ENCODE measurements at places on chromosomes 1 and 21.

GRCh38 chr1:14849038-14849437 lies 250.6 kb downstream of the KAZN start:
- no peak for DNase-seq

- DNase-seq = no peak
Measured at GRCh38 chr1:206114692-206115640, 2.2 kb downstream of the AVPR1B start.

DNA sequence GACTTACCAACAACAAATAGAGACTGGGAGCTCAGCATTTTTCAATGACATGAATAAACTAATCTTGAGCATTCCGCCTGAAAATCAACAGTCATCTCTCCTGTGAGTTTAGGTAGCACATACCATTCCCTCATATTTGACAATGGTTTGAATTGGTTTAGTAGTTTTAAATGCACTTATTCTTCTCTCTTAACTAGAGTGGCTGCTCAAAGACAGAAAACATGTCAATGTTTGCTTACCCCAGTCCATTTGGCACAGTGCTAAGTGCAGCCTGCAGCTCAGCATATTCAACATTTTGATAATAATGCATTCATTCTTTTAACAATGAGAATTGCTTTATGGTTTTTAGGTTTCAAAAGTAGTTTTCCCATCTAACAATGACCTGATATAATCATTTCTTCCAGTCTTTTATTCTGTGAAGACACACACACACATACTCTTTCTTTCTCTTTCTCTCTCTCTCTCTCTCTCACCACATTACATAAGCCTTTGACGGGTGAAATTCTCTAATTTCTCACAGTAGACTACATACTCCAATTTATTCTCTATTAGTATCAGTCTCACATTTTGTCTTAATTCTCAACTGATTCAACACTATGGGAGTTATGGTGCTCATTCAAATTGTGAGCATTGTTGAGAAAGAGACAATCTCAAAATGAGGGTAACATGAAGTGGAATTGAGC lies 432.3 kb downstream of the LRRIQ3 start:
- no peak for DNase-seq

GRCh38 chr1:84170171-84170570 lies 26.1 kb downstream of the PRKACB start:
- no peak for DNase-seq

GRCh38 chr1:106780066-106780465 lies 276.4 kb upstream of the PRMT6 start:
- no peak for DNase-seq

GRCh38 chr1:174818014-174818616 lies 181.6 kb upstream of the CACYBP start:
- no peak for DNase-seq

DNA sequence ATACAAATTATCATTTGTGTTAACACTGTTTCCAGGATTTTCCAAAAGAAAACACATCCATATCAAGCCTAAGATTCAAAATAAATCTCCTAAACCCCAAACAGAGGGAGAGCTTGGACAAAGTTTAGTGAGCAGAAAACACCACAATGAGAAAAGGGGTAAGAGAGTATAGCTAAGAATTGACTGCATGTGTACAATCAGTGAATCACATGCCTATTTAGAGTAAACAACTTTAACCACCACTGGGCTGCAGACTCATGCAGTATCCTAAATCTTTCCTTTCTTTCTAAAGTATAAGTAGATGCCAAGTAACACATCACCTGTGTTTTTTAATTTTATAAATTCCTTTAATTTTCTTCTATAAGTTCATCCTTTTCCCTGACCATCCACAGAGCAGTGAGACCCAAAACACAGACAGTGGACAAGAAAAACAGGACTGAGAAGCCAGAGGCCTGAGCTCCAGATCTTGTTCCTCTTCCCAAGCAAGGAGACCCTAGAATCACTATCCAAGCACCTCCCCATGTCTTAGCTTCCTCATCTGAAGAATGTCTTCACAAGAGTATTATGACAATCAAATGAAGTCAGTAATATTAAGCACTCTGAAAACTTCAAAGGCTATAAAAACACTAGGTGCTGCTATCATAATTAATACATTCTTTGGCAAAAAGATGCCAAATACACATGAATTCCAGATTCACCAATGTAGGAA lies 93.1 kb downstream of the VAV3 start:
- DNase-seq = no peak

DNA sequence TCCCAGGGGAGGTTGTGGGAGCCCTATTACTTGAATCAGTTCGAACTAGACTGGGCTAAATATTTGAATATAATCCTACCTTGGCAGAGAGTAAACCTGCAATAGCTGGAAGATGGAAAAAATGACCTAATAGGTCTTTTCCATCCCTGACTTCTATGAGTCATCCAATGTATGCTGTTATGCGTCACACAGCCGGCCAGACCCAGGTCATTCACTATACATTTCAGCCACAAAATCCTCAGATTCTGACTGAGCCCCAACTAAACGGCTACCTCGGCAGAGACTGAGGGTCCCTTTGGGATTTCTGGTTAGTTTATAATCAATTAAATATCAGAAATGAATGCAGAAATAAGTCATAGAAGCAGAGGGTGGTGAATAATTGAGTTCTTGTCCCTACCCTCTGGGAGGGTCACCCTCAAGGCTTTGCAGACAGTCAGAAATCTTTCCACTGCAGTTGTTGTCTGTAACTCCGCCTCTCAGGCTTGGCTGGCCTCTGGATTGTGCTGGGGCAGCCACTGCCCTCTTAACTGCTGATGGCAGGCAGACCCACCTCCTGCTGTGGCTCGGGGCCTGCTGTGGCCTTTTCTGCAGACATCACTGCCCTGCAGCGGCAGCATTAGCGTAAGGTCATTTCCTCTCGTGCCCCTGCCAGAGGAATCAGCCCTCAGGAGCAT lies 240.5 kb downstream of the TGFB2 start:
- DNase-seq = no peak

All from activated CD8-positive, alpha-beta memory T cell treated with anti-CD3 and anti-CD28 coated beads for 48 hours (primary cell).